GM10248 (cell line): ENCODE measurements at places on chromosomes 4 and X.

- no peak for DNase-seq
These were observed 7.5 kb upstream of the LHFPL1 start for GRCh38 chrX:112687189-112687691.

DNA sequence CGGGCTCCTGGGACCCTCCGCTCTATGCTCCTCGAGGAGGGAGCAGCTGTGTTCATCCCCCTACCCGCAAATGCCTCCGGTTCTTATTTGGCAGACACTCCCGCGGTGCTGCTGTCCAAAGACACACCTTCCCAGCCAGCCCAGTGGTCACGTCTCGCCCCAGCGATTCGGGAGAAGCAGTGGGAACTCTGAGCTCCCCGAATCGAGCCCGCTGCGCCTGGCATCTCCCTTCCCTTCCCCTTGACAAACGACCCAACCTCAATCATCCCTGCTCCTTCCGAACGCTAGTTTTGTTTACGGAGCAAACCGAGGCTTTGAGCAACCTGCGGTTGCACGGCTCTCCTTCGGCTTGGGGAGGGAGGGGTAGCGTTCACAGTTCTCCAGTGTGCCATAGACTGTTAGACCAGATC, 317 bp upstream of the FRMPD4 start:
- no peak for DNase-seq

DNA sequence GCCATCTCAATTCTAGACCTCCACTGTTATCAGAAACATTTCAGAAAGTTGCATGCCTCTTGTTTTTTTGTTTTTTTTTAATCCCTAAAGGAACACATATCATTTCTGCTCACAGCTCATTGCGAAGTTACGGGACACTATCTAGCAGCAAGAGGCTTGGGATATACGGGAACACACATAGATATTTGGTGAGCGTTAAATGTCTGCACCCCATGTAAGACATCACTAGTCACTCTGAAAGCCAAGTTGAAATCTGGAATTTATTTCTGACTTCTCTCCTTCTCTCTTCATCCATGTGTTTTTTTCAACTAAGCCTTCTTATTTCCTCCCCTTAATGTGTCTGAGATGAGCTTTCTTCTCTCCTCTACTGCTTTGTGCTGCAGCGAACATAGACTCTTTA, 683.7 kb downstream of the PDHA2 start:
- no peak for DNase-seq

GRCh38 chr4:155688860-155689259, 22.2 kb downstream of the GUCY1A1 start:
- DNase-seq: no peak

DNA sequence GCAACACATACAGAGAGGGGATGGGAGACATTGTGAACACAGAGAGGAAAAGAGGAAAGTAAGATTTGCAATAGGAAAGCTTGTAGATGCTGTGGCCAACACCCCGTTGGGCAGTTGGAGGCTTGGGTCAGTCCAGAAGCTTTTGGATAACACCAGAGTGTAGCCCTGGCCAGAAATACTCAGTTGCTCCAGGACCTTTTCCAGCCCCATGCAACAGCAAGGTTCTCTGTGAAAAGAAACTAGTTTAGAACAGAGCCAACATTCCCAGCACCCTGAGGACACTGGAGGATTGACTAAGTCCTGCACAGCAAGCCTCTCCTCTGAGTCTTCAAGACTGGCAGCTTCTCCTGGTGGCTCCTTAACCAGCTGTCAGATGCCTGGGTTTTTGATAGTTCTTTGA, 27.9 kb upstream of the NAF1 start:
- no peak for DNase-seq

- DNase-seq: no peak
These were observed 83.7 kb downstream of the DHRSX start for GRCh38 chrX:2416851-2417604.

DNA sequence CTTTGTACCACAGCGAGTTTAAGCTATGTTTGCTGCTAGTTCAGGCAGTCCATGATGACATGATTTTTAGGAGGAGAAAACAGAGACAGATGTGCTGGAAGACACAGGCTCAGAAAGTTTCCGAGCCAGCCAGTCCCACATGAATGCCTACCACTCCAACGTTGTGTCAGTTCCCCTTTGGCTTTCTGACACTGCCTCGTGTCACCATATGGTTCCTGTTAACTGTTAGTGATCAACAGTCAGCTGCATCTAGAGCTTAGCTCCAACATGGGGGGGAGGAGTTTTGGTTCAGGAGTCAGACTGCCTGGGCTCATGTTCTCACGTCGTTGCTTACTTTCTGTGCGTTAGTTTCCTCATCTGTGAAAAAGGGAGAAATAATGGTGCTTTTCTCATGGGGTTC, 343.7 kb downstream of the MID1IP1 start:
- no peak for DNase-seq

- DNase-seq: no peak
These were observed 37.2 kb downstream of the GUCY1B1 start for GRCh38 chr4:155795991-155796390.

DNA sequence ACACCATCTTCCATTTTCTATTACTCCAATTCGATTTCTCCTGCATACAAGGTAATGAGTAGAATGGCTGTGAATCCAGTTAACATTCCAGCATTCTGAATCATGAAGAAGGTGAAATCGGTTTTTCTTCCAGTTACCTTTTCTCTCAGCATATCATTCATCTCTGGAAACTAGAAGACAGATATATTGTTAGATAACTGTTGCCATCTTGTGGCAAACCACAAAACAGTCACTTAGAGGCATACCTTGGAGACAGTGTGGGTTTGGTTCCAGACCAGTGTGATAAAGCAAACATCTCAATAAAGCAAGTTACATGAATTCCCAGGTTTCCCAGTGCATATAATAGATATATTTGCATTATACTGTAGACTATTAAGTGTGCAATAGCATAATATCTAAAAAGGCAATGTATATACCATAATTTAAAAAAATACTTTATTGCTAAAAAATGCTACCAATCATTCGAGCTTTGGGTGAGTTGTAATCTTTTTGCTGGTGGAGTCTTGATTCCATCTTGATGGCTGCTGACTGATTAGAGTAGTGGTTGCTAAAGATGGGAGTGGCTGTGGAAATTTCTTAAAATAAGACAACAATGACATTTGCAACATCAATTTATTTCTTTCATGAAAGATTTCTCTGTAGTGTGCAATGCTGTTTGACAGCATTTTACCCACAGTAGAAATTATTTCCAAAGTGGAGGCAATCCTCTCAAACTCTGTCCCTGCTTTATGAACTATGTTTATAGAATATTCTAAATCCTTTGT, 82.1 kb downstream of the SLC39A8 start:
- peak; percentile 42 for DNase-seq

GRCh38 chr4:14368391-14368790, 633.9 kb upstream of the CPEB2 start:
- no peak for DNase-seq

DNA sequence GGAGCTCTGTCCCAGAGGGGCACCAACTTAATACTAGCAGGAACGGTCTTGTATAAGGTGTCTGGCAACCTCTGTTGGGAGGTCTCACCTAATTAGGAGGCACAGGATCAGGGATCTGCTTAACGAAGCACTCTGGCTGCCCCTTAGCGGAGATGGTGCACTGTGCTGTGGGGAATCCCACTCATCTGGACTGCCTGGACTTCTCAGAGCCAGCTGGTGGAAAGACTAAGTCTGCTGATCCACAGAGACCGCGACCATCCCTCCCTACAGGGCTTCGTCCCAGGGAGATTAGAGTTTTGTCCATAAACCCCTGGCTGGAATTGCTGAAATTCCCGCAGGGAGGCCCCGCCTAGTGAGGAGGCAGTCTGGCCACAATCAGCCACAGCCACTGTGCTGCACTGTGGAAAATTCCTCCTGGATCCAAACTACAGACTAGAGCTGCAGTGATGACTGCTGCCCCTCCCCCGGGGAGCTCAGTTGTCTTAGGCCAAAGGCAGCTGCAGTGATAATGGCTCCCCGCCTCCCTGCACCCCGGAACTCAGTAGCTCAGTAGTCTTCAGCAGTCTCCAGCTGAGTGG, 22.0 kb upstream of the ZCCHC4 start:
- DNase-seq: no peak

- no peak for DNase-seq
These were observed 69.3 kb upstream of the HMX1 start for GRCh38 chr4:8940792-8941491.

DNA sequence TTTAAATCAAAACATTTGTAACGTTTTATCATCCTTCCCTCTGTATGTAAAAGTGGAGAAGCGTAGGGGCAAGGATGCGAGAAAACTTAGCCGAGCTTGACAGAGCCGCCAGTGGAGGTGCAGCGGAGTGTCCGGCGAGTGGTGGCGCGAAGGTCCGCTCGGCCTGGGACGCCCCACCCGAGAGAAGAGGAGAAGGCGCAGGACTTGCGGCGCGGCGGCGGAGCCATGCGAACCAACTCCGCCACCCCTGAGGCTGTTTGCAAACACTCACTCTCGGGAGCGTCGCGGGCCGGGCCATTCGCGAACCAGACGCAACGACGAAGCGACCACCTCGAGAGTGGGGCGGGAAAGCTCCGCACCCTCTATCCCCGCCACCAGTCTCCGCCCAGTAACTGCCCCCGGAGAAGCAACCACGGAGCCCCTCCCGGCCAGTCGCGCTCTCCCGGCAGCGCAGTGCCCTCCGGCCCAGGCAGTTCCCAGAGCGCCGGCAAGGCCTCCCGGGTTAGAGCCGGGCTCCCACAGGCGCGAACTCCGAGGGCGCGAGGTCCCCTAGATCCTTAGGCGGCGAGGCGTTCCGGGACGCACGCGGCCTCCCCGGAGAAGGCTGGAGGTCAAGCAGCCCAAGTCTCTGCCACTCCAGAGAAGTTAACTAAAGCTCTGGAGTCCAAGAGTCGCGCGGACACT, 2.3 kb upstream of the MAB21L2 start:
- DNase-seq: no peak

GRCh38 chr4:185540040-185540439, 4.7 kb upstream of the PDLIM3 start:
- no peak for DNase-seq

- no peak for DNase-seq
These were observed 2.6 kb downstream of the HEPH start for GRCh38 chrX:66166671-66167070.

- DNase-seq: no peak
These were observed 159.0 kb downstream of the CHIC2 start for GRCh38 chr4:53905276-53905940.

DNA sequence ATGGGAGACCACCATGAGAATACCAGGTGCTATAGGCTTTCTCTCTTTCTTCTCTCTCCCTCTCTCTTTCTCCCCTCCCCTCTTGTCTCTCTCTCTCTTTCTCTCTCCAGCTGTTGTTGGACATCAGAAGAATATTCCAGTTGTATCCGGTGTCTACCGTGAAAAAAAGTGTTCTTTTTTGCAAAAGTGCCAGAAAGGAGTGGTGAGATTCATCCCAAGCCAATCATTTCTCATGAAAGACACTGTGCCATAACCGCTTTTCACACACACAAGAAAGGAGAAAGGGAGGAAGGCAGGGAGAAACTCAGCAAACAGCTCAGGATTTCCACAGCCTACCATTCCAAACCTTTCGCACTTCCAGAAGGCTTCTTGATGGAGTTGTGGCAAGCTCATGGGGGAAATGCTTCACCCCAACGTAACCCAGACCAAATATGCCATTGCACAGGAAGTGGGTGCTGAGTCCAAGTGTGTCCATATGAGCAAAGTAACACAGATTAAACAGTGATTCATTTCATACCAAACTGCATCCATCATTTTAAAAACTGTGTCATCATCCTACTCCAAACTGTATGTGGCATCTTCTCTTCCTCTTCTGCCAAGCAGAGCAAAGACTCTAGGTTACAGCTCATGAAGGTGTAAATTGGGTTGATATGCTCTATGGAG, 224.0 kb downstream of the APBB2 start:
- DNase-seq: no peak

DNA sequence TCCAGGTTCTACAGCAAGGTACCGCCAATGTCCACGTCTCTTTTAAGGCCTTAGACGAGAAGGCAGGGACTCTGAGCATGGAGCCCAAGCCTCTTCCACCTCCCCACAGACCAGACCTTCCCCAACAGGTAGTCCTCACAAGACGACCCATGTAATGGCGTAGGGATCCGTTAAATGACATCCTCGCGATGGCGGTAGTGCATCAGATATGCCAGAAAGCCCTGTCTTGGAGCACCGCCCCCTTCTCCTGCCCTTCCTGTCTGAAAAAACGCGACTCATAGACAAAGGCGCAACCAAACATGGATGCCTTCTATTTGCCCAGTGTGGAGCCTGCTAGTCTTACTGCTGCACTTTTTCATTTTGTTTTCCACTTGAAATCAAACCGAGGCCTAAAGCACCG, 185.4 kb downstream of the OR13H1 start:
- peak; percentile 36 for DNase-seq

GRCh38 chrX:143788265-143788664, 67.7 kb upstream of the SPANXN2 start:
- DNase-seq: no peak

GRCh38 chr4:159017323-159018026, 85.4 kb upstream of the RAPGEF2 start:
- peak; percentile 35 for DNase-seq

DNA sequence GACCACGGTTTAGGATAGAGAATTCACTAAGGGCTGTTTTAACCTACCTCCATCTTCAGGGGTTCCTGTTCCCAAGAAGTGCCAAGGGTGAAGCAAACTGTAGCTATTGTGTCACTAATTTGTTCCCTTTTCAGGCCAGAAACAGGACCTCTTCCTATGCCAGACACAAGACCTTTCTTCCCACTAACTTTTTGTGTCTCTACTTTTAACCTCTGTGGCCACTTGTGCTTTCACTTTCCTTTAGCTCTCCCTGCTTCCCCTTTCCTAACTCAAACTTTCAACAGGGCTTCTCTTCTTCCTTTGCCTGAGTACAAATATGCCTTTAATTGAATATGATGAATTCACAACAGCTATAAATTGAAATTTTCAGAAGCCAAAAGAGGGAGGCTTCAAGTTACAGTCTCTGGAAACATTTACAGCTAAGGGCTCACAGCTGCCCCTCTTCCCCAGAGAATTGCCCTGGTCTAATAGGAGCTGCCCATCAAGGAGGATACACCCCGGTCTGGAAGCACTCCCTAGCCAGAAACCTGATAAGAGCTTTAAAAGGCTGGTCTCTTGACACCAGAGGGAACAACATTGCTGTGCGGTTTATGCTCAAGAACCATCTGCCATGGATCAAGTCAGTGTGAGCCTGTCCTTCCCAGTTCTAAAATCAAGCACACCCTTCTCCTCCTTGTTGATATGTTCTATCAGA, 61.7 kb upstream of the PLS3 start:
- DNase-seq: no peak

GRCh38 chrX:36847496-36847895, 160.7 kb upstream of the FAM47C start:
- no peak for DNase-seq

- no peak for DNase-seq
These were observed 82.5 kb downstream of the AMELX start for GRCh38 chrX:11375614-11376119.

GRCh38 chrX:250965-251364, 30.2 kb upstream of the PLCXD1 start:
- no peak for DNase-seq

- DNase-seq: no peak
These were observed 54.4 kb downstream of the RNF150 start for GRCh38 chr4:141078871-141079270.
